Kidney (tissue), 22 donors: ENCODE measurements at places on chromosomes 1 and 21. TPM values are rescaled to one million over a fixed set of nuclear protein-coding genes. Genes with fewer than 3 reads are reported as not detected.
A peak's percentile ranks its signal among the peaks of the same experiment; 100 is the strongest.

DNA sequence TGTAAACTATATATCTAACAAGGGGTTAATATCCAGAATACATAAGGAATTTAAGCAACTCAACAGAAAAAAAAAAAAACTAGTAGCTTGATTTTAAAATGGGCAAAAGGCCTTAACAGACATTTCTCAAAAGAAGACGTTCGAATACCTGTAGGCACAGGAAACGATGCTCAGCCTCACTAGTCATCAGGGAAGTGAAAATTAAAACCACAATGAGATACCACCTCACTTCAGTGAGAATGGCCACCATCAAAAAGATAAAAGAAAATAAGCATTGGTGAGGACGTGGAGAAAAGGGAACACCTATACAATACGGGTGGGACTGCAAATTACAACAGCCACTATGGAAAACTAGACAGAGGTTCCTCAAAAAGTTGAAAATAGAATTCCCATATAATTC, 37.3 kb downstream of the NPHP4 start:
- DNase-seq, result no peak

DNA sequence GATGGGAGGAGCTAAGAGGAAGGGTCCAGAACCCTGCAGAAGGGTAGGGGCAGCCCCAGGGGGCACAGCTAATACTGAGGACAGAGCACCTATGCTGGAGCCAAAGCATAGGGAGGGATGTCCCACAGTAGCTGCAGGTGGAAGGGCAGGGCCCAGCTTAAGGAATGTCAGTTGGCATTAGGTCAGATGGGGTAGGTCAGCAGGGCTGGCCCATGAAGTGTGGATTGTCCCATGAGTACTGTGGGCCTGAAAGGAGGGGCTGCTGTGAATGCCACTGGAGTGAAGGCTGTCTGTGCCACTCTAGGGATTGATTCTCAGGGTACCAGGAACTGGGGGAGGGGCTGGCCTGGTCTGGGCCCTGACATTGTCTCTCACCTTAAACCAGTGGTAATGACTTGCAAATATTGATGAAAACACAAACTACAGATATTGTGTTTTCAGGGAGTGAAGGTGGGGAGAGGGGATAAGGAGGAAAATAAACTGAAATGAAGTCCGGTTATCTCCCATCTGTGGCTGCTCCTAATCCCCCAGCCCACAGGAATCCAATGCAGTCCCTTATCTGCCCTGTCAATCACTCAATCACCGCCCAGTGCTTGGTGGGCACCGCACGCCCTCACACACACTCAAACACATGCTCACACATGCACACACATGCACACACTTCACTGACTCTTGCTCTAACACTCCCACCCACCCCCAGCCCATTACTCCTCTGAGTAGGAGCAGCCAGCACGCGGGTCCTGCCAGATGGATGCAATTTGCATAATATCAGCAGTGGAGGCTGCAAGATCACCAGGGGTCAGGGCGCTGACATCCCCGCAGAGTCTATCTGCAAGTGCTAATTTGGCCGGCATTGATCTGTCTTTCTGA, 27.8 kb downstream of the DMAP1 start:
- no peak for DNase-seq

- DNase-seq, result no peak
Measured at GRCh38 chr1:106055855-106056254, 1000.6 kb upstream of the PRMT6 start.

GRCh38 chr1:171641076-171641864, 11.2 kb downstream of the MYOC start:
- DNase-seq, result no peak

DNA sequence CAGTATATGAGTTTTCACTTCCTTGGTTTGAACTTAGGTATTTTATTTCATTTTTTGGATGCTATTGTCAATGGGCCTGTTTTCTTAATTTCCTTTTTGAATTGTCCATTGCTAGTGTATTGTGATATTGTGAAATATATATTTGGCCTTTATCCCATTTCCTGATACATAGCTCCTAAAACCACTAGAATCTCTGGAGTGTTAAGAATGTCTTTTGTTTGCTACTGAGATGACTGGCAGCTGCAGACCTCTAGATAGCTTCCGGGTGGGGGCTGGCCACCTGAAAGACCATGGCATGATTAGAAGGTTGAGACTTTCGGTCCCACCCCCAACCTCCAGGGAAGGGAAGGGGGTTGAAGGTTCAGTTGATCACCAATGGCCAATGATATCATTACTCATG, 245.4 kb downstream of the KCNJ6 start:
- DNase-seq, result no peak

- DNase-seq, result no peak
Measured at GRCh38 chr1:91864017-91864700, 21.8 kb downstream of the TGFBR3 start.

GRCh38 chr21:14952916-14953315, 111.9 kb downstream of the NRIP1 start:
- DNase-seq, result no peak

- DNase-seq, result no peak
Measured at GRCh38 chr1:206514813-206515387, 7.6 kb downstream of the RASSF5 start.

- peak; percentile 73 for DNase-seq
Measured at GRCh38 chr1:230268371-230269170, 157.6 kb downstream of the PGBD5 start.

DNA sequence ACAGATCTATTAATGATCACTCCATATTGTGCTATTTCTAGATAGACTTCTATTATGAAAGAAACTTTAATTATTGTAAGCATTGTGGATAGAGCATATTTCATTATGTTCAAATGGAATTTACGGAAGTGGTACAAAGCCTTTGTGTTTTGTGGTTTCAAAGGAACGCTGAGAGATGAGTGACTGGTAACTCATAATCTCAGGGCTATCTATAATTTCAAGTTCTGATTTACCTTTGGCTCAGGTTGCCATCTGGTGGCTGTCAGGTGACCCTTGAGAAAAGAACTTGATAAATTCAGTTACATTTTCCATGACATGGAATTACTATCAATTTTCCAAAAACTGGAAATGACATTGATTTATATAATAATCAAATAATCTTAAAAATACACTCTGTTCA, 12.2 kb downstream of the NTNG1 start:
- DNase-seq, result no peak

DNA sequence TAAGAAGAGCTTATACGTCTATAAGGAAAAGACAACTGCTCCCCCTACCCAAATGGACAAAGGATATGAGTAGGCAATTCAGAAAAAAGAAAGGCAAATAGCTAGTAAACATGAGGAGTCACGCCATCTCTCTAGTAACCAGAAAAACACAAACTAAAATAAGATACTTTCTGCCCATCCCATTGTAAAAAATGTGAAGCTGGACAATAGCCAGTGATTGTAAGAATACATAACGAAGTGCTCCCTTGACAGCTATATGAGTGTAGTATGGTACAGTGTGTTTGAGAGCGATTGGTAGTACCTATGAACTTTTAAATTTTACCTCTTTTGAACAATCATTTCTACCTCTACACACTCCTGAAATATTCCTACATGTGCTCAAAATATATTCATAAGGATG, 7.5 kb upstream of the GJA8 start:
- DNase-seq, result no peak

- DNase-seq, result no peak
Measured at GRCh38 chr1:113147073-113147625, 74.2 kb downstream of the LRIG2 start.

GRCh38 chr1:207470927-207471326, 16.8 kb downstream of the CR2 start:
- DNase-seq, result no peak

DNA sequence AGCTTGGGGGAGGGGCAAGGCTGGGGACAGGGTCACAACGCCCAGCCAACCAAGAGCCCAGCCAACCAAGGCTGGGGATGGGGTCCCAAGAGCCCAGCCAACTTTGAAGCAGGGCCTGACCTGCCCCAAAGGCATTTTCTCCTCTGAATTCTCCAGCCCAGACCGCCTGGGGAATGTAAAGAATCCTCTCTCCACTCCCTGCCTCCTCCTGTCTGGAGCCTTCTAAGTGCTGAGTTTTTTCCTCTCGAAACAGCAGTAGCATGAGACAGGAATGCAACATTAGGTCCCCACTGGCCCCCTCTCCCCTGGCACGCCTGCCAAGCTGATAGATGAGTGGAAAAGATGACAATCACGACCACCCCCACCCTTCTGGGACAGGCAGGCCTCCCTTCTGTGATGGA, 17.0 kb downstream of the C1orf198 start:
- DNase-seq, result peak; percentile 84

DNA sequence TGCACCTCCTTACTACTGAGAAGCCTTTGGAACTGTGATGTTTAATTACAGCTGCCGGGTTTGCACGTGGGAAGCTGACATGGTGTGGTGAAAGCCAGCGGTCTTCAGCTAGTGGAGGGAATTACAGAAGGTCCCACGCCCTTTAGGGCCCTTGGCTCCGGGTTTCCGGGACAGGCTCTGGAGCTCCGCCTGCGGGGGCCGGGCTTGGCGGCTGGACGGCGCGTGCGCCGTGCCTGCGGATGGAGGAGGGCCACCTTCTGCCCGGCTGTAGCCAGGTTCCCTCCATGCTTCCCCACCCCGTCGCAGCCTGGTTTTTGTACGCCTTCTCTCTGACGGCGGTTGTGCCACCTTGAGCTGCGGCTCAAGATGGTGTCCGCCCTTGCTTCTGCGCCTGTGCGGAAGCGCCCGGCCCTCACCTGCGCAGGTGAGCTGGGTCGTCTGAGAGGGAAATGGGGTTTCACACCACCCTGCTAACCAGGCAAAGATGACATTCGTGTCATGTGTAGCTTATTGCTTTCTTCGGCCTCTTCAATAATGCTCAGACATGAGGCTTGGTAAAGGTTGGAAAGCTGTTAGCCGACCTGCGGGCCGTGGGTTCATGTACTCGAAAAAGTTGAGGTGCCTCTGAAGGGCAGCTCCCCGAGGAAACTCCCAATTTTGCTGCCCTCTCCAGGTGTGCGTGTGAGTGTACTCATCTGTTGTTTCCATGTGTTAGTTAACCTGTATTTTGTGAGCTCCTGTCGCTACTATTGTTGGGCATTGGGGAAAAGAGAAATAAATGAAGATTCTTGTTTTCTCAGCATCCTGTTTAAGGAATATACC, 36.6 kb upstream of the OPRD1 start:
- peak; percentile 83 for DNase-seq

- no peak for DNase-seq
Measured at GRCh38 chr1:98102345-98103030, 181.7 kb upstream of the DPYD start.

DNA sequence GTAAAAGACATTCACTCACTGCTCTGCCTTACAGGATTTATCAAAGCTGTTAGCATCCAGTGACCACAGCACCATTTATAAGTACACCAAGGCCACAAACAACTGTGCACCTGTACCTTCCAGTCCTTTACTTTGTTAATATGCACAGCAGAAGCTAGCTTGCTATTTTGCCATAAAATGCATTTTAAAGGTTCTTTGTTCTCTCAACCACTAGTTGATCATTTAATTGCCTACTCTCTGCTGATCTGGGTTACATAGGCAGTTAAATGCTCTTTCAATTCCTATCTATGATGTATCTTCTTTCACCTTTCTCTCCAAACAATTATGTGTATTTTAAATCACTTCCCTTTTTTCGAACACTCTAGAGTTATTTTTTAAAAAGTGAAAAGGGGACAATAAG, 126.4 kb downstream of the SIPA1L2 start:
- no peak for DNase-seq

DNA sequence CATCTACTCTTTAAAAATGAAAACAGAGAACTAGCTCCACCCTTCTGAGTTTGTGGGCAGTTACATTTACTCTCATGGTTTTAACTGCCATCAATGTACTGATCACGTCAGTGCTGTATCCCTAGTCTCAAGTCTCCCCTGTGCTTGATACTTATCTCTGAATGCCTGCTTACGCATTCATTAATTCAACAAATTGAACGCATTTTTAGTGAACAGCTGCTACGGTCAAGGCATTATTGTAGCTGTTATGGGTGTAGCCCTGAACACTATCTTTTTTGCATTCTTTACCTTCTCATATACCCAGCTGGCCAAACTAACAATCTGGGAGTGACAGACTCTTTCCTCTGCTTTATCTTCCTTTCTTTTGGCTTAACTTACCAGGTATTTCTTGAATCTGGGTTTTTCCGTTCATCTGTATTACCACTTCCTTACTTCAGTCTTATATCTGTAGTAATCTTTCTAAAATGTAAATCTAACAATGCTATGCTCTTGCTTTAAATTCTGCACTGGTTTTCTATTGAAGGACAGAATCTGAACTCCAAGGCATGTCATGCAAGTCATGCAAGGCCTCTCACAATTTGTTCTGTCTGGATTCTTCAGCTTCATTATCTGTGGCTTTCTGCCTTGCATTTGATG, 33.3 kb downstream of the SMG7 start:
- no peak for DNase-seq

DNA sequence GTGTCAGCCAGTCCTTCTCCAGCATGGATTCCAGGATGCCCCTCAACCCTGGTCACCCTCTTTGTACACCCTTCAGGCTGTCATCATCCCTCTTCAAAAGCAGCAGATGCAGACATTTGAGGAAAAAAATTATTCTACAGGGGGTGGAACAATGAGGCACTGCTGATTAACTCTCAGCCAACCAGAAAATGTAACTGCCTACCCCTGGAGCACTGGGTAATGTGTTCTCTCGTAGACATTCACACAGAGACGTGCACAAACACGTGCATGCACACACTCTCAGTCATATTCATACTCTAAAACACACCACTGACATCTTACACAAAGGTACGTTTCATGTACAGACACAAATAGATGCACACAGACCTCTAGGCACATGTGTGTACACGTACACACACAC, 175.4 kb downstream of the TRABD2B start:
- no peak for DNase-seq

SLC1A7 gene
- 1.0 TPM for polyA plus RNA-seq

SLAMF9 gene
- polyA plus RNA-seq, result not detected

PTAFR gene
- polyA plus RNA-seq, result 2.4 TPM

SPRR3 gene
- polyA plus RNA-seq, result not detected

CD5L gene
- polyA plus RNA-seq, result not detected

CTTNBP2NL gene
- 6.7 TPM for polyA plus RNA-seq

KIRREL1 gene
- polyA plus RNA-seq, result 13.7 TPM

SAMD11 gene
- polyA plus RNA-seq, result 13.3 TPM

PCNX2 gene
- 5.2 TPM for polyA plus RNA-seq

HCRTR1 gene
- polyA plus RNA-seq, result not detected

ARMH1 gene
- polyA plus RNA-seq, result 3.4 TPM

OR2L8 gene
- not detected for polyA plus RNA-seq
